ENCODE measurements at places on chromosomes 5 and 9.

- no peak for DNase-seq
Observed at GRCh38 chr9:3124001-3124400, 280.1 kb upstream of the PUM3 start.

DNA sequence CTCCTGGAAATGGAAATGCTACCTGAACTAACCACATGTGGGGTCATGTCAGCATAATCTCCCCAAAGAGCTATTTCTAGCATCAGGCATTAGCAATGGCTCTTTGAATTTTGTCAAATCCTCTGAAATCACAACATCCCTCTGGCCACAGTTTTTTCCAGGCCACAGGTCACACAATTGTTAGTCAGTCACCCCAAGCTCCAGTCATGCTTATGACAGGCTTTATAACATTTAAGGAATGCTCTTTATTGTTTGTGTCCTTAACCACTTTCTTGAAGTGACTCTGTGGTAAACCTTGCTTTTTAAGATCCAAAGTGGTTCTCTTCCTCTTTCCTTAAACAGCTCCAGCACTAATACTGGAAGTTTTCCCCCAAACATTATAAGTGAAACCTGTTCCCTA, 169.2 kb upstream of the HMHB1 start:
- no peak for DNase-seq

DNA sequence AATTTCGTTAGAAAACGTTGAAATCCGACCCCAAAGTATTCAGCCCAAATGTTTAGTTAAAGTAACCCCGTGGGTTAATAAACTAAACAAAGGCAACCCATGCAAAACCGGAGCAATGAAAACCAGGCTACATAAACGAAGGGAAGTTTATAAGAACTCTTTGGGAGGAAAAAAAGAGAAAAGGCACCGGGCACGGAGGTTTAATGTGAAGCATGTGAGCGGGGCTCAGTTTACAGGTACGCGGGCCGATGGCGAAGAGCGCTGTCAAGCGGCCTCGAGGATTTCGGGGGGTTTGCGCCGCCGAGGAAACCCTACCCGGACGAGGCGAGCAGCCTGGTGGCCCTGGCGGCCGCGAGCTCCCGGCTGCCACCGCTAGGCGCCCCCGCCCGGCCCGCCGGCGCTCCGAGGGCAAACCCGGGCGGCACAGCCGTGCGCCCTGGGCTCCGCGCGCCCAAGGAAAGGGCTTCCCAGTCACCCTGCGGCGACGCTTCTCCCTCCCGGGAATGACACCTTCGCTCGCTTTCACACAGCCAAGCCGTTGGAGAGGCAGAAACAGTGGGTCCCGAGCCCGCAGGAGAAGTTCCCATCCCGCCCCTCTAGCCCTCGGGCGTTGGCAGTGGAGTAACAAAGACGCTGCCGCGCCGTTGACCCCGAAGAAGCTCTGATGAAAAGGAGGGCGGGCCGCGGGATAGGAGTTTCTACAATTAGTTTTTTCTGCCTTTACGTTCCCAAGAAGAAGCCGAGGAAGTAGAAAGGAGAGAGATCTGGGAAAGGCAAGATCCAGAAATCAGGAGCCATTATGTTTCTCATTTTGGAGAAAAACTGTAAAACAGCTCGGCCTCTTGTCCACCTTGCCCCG, 126.0 kb downstream of the TMEM174 start:
- no peak for DNase-seq

- no peak for DNase-seq
Observed at GRCh38 chr5:158080112-158080511, 221.2 kb upstream of the CLINT1 start.

DNA sequence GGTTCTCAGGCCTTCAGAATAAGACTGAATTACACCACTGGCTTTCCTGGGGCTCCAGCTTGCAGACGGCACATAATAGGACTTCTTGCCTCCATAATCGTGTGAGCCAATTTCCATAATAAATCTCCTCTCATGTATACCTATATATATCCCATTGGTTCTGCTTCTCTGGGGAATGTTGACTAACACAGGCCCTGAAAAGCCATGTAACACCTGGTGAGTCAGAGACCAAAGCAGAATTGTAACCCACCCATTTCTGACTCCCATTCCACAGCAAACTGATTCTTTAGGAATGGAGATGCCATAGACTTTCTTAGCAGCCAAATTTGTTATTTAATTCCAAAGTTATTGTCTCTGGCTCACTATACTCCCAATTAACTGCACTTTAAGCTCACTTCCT, 85.4 kb upstream of the AGXT2 start:
- no peak for DNase-seq

DNA sequence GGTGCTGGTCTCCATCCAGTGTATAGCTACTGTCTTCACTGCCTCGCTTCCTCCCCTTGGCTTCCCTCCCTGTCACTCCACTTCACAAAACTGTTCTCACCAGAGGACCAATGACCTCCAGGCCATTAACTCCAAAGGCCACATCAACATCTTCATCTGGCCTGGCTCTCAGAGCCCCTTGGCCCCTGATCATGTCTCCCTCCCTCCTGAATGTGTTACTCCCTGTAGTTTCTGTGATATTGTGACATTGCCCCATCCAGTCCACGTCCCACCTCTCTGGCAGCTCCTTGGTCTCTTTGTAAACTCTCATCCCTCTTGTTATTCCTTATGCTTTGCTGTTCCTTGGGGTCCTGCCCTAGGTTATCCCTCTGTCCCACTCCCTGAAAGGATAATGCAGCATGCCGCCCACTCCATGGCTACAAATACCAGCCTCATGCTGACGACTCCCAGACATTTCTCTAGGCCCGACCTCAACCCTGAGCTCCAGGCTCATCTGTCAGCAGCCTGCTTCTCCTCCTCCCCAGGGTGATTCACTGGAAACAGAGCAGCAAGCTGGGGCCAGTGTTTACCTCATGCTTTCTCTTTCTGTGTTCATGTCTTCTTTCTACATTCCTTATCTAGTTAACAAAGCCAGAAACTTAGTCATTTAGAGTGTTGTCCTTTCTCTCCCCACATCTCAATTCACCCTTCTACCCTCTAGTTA, 312.2 kb downstream of the SPOCK1 start:
- no peak for DNase-seq

- no peak for DNase-seq
Observed at GRCh38 chr9:137112564-137113384, 1.8 kb downstream of the DPP7 start.

- DNase-seq = no peak
Observed at GRCh38 chr5:176954050-176954449, 52.5 kb downstream of the UIMC1 start.

DNA sequence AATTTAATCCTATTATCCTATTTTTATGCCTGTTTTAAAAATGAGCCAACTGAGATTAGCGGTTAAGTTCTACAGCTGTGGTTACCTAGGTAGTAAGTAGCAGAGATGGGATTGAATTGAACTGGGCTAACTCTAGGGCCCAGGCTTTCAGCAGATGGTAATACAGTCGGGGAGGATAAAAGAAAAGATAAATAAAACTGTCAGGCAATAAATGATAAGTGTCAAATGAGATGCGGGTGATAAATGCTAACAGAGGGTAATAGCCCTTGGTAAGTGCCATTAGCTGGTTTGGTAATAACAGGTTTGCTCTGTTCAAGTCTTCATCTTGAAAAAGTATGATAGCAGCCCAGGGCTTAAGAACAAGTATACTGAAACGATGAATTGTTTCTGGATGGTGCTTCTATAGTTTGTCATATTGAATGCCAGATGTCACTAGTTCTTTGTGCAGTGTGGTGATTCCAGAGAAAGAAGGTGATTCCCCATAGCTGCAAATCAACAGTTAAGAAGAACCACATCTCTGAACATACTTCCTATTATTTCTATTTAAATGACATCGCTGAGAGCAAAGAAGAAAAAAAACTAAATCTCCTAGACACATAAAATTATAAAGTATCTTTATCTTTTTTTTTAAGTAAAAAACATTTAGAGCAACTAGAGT, 360.8 kb upstream of the PANK3 start:
- DNase-seq = no peak

DNA sequence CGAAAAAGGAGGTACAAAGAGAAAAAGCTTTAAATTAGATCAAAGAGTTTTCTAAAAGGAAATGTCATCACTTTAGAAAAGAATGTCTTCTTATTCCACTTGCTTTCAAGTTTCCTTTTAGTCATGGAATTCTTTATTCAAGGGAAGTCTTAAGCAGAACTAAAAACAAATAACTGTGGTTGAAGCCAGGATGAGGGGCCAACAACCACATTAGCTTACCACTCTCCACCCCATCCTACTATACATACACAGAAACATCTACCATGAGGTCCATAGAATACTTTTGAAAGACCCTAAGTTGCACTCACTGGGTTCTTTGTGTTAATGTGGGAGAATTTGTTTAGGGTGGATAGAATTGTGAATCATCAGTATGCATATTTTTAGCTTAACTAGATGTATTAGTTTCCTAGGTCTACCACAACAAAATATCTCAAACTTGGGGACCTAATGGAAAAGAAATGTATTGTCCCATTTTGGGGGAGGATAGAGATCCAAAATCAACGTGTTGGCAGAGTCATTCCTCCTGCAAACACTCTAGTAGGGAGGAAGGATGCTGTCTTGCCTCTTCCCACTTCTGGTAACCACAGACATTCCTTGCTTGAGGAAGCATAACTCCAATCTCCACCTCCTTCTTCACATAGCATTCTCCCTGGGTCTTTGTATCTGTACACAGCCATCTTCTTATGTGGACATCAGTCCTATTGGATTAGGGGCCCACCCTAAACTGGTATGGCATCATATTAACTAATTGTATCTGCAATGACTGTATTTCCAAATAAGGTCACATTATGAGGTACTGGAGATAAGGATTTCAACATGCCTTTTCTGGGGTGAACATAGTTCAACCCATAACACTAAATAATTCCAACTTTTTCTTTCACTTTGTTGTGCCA, 239.4 kb downstream of the LURAP1L start:
- no peak for DNase-seq

DNA sequence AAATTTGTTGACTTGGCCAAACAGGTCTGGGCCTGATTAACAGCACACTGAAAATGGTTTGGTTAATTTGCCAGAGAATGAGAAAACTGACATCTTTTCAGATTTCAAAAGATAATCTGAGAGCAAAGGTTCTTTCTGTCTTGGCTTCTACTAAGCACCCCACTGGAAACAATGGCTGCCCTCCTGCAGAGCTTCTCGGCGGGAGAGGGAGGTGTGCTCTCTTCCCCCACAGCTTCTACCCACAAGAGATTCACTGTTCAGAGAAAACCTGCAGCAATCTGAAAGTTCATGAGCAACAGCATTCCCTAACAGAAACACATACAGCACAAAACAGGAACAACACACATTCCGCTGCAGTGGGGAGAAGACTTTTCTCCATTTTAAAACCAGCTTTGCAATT, 3.0 kb downstream of the DNAH5 start:
- DNase-seq = no peak

DNA sequence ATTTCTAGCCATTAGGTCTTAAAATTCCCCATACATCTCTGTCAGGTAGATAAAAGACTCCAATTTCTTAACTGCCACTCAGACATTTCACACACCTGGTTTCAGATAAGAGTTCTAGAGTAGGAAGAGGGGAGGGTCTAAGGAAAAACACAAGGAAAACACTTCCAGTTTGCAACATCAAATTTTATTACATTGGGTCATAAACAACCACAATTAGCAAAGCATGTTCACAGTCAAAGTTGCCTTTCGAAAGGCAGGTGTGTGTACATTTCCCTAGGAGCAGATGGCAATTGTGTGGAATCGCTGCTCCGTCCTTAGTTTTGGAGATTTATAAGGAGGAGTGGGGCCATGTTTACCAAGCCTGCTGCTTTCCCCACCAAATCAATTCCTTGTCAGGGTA, 120.8 kb downstream of the DMRT2 start:
- no peak for DNase-seq

DNA sequence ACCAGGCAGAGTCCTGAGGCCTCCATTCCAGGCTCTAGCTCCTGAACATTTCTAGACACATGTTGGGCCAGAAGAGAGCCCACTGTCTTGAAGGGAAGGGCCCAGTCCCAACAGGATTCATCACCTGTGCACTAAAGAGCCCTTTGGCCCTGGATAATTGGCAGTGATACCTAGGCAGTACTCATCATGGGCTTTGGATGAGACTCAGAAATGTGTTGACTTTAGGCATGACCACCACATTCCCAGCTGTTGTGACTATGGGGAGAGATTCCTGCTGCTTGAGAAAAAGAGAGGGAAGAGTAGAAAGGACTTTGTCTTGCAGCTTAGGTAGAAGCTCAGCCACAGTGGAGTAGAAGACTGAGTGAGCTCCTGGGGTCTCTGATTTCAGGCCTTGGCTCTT, 138.4 kb upstream of the DAPK1 start:
- DNase-seq = no peak

DNA sequence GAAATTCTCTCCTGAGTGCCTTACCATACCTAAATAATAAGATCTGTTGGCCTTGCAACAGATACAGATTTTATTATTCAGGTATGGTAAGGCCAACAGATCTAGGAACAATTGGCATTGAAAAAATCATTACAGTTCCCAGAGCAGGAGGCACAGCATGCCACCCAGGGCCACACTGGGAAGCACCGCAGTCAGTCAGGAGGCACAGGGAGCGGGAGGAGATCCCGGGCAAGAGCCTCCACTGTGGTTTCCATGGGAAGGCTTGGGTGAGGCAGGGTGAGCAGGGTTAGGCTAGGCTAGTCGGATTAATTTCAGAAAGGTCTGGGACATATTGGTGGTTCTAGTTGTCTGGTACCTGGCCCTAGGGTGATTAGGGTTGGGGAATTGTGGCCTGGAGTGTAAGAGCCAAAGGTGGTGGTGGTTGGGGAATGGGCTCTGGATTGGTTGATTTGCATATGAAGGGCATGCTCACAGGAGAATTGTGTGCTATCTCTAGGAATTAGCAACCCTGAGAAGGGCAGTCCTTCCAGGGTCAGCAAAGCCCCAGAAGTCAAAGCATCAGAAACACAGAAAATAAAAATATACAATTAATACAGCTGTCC, 111.4 kb downstream of the PDE8B start:
- no peak for DNase-seq

GRCh38 chr5:142803428-142804125, 33.4 kb downstream of the ARHGAP26 start:
- DNase-seq = peak; percentile 96

DNA sequence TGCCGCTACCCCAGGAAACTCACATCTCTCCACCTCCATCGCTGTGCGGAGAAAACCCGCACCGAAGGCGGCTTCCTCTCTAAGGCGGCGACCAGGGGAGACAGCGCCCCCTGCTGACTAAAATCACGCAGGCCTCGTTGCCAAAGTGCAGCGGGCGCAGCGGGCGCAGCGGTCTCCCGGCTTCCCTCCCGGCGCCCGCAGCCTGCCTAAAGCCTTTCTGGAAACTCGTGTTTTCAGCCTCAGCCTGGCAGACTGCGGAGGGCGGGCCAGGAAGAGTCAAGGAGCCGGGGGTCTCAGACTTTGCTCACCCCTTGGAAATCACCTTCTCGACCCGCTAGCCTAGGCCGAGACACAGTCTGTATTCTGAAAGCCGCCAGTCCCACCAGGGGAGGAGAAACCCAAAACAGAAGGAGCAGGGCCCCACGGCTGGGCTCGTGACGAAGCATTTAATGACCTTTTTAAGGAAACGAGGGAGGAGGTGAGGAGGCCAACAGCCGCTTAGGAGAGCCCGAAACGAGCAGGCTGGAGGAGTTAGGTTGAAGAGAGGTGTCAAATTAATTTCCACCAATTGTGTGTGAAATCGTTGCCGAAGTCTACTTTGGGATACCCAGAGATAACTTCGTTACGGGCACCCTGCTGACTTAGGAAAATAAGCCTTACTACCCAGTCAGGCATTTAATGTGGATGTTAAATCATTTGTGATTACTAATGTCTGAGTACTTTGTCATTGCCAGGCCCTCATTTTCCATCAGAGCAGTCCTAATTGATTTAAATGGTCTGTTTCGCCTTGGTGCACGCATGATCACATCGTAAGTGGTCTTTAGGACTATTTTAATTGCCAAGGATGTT, 7.3 kb upstream of the FOXB2 start:
- peak; percentile 55 for DNase-seq

Measured in HL-60 (cell line).